SHP77 (cell line): ENCODE measurements at places on chromosomes 3 and 15.

- no peak for DNase-seq
Observed at GRCh38 chr3:172918568-172919296, 168.2 kb downstream of the ECT2 start.

DNA sequence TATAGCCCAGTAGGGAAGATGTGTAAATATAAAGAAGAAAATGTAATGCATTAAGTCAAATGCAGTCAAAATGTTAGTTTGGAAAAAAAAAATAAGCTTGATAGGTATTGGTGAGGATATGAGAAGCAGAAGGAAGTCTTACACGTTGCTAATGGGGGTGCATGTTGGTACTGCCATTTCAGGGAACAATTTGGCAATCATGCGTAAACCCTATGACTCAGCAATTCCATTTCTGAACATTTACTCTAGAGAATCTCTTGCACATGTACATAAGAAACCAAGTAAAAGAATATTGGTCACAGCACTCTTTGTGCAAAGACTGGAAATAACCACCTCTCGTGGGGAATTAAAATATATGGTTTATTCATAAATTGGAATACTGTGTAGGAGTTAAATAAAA is 35.5 kb upstream of the TIMP4 start:
- DNase-seq: no peak

DNA sequence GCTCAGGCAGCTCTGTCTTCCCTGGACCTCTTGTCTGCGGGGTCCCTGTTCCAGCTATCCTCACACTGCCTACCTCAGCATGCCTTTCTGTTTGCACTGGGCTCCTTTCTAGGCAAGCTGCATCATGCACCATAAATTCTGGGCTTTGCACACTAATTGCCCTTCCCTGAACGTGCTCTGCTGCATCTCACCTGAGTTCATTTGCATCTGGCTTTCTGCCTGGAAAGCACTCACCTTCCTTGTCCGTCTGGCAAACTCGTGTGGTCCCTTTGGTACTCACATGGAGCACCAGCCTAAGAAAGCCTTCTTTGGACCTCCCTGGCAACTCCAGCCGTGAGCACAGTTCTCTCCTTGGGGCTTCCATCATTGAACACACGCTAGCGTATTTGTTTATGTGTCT is 365.6 kb downstream of the SV2B start:
- no peak for DNase-seq

GRCh38 chr3:100073714-100074307 is 40.5 kb downstream of the FILIP1L start:
- DNase-seq: no peak

- no peak for DNase-seq
Observed at GRCh38 chr3:151330379-151330778, 1.0 kb upstream of the P2RY13 start.

DNA sequence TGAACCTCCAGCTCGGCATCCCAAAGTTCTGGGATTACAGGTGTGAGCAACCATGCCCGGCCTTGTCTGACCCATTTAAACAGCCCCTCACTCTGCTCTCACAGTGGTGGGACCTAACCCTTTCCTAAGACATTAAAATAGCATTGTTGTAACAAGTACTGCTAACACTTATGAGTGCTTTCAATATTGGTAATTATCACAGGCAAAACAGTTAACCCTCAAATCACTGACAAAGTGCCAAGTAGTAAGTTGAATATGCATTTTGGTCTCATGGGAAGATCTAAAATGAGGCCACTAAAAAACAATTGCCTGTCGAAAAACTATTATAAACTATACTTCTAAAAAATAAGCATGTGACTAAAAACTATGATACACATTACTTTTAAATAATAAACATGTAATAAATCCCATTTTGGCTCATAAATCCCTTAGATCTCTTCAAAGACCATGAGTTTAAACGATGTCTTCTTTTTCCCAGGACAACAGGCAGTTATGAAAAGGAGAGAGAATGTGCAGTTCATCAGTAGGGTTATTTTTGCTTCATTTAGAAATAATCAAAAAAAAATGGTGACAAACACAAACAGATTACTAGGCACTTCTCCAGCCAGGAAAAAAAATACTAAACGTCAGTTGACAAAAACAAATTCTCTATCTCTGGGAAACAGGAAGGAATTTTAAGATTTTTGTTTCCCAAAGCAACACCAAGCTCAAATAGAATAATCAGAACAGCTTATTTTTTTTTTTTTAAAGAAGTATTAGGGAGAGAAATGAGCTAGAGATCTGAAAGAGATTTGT is 95.4 kb downstream of the RFTN1 start:
- DNase-seq: no peak

GRCh38 chr3:108518895-108519294 is 8.5 kb upstream of the MYH15 start:
- DNase-seq: no peak

DNA sequence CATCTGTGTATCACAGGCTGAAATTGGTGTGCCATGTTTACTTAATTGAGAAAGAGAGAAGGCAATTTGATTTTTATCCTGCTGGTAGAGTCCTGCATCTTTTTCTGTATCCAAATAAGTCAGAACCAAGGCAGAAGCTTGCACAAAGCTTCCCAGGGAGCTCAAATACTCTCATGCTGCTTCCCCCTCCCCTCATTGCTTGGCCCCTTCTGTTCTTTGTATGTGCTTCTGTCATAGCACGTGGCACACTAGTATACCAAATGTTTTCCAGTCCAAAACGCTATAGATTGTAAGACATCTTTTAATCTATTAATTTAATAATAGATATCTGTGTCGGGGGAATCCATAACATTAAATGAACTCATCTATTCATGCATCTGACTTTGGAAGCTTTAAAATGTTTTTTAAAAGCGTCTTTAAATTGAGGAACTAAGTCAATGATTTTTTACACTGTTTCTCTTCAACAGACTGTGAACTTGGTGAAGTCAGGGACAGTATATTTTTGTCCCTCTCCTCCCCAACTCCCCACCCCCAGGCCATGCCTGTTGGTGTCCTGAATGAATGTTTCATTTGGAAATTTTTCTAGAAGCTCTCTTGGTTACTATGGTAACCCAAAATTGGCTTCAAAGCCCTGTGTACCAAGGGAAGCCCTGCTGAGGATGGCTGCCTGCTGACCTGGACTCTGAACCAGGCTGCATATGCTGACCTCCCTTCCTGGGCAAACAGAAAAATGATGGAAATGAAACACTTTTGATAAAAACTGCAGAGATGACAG is 26.2 kb upstream of the SLC35G2 start:
- no peak for DNase-seq

GRCh38 chr15:69888406-69888805 is 209.3 kb downstream of the TLE3 start:
- no peak for DNase-seq
